ENCODE measurements at places on chromosomes 4 and X.

DNA sequence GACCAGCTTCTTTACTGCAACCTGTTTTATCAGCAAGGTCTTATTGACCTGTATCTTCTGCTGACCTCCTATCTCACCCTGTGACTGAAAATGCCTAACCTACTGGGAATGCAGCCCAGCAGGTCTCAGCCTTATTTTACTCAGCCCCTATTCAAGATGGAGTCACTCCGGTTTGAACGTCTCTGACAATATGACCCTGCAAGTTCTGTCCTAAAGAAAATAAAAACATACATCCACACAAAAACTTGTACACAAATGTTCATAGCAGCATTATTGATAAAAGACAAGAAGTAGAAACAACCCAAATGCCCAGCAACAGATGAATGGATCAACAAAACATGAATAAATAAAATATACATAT lies 59.5 kb upstream of the FAM9C start:
- DNase-seq: no peak

DNA sequence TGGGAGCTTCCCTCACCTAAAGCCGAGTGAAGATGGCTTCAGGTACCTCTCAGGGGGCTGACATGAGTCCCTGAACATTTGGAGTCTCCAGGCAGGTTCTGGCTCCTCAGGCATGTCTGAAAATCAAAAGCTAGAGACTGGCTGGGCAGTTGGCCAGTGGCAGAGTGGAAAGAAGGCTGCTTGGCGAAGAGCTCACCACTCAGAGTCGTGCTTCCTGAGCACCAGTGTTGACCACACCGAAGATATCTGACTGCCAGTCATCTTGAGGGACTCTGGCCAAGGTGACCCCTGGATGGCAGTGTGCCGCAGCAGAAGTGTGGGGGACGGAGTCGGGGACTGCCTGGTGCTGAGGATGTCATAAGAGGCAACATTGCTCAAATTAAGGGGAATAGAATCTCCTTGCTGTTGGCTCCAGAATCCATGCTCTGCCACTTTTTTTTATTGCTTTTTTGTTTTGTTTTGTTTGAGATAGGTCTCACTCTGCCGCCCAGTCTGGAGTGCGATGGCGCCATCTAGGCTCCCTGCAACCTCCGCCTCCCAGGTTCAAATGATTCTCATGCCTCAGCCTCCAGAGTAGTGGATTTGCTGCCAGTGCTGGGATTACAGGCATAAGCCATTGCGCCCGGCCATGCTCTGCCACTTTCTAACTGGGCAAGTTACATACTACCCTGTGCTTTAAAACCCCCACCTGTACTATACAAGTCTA lies 172.5 kb upstream of the GATB start:
- no peak for DNase-seq

GRCh38 chr4:6264225-6264540 lies 5.5 kb upstream of the WFS1 start:
- DNase-seq: no peak

GRCh38 chrX:153440556-153441135 lies 5.2 kb downstream of the TREX2 start:
- peak; percentile 69 for DNase-seq

GRCh38 chr4:36178484-36178883 lies 65.8 kb downstream of the ARAP2 start:
- no peak for DNase-seq

GRCh38 chrX:21944136-21944615 lies 3.7 kb downstream of the SMS start:
- DNase-seq: no peak

- DNase-seq: no peak
These were observed 294.6 kb downstream of the TRIML1 start for GRCh38 chr4:188433741-188434315.

GRCh38 chr4:81039351-81039972 lies 9.0 kb downstream of the BMP3 start:
- no peak for DNase-seq

GRCh38 chr4:113727802-113728201 lies 33.7 kb downstream of the CAMK2D start:
- DNase-seq: no peak

DNA sequence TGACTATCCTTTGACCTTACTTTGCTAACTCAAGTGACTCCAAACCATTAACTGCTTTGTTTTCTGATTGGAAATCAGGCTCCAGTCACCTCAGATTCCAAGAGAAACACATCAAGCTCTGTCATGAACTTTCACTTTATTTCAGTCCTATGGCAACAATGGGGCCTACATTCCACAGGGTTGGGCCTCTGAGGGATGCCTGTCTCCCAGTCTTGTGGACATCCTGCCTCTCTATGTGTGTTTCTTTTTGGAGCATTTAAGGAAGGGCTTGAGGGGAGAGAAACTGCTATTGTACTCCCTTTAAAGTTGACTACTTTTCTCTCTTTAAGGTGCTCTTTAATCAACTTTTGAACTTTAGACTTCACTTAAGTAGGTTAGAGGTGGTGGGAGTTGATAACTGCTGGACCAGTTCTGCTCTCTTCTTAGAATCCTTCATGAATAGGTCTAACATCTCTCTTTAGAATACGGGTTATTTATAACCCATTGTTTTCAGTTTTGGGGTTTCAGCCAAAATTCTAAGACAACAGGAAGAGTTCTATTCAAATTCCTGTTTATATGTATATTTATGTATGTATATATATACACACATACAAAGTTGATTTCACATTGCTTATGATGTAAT lies 274.3 kb upstream of the NR3C2 start:
- no peak for DNase-seq

DNA sequence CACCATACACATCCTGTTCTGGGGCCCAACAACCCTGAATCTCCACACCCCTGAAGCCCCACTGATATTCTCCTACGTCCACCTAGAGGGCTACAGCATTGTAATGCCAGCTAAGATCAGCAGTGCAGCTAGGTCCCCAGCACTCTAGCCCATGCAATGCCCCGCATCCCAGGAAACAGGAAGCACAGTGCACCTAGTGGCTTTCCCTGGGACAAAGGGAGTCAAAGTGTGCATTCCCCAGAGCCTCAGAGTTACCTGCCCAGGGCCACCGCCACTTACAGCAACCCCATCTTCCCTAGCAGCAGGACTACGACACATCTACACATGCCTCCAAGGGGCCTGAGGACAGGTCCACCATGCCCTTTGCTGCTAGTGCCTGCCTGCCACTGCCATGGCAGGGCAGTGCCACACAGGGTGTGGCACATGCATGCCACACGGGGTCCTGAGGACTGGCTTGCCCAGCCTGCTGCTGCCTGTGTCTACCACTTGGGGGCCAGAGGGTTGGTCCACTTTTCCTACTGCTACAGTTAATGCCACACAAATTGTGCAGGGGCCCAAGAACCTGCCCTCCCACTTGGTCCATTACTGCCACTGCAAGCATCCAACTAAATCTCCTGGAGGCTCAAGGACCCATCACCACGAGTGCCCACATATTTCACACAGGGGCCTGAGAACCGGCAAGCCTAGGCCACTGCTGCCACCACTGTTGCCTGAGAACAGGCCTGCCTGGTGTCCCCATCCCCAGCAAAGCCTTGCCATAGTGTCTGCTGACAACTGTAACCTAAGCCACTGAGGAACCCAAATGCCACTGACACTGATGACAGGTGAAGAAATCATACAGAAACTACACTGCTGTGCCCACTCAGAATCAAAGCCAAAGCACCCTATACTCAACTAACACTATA lies 23.7 kb downstream of the TLR6 start:
- DNase-seq: no peak

Data from foreskin keratinocyte (primary cell).